ENCODE measurements at places on chromosomes 1 and 21.
A peak's percentile ranks its signal among the peaks of the same experiment; 100 is the strongest.

DNA sequence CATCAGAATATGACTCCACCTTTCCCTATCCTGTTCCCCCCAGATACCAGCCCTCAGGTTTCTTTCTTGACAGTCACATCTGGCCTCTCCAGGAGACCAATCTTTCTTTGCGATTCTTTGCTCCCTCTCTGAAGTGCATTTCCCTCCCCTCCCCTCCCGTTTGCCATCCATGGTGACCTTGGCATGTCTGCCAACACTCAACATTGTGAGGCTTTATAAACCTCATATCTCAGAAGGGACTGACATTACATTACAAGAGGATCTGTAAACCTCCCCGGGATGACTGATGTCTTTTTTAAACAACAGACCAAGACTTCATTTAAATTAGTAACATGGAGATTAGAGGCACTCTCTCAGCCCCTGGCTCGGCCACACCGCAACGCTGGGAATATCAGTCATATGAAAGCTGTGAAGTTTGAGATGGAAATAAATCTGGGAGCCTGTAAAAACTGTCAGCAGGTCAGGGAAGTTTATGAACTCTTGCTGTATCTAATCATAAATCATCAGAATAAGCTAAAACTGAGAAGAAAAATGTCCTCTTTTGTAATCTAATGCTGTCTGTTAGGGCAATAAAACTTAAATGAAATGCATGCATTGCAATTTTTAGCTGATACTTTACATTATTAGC, 401.7 kb upstream of the PROX1 start:
- DNase-seq, result no peak

- no peak for DNase-seq
Measured at GRCh38 chr1:27374362-27375086, at the start of gene FCN3. Gene FCN3 (minus strand): TSS chr1:27374824. CDS start chr1:27374818, 6 bp downstream.

DNA sequence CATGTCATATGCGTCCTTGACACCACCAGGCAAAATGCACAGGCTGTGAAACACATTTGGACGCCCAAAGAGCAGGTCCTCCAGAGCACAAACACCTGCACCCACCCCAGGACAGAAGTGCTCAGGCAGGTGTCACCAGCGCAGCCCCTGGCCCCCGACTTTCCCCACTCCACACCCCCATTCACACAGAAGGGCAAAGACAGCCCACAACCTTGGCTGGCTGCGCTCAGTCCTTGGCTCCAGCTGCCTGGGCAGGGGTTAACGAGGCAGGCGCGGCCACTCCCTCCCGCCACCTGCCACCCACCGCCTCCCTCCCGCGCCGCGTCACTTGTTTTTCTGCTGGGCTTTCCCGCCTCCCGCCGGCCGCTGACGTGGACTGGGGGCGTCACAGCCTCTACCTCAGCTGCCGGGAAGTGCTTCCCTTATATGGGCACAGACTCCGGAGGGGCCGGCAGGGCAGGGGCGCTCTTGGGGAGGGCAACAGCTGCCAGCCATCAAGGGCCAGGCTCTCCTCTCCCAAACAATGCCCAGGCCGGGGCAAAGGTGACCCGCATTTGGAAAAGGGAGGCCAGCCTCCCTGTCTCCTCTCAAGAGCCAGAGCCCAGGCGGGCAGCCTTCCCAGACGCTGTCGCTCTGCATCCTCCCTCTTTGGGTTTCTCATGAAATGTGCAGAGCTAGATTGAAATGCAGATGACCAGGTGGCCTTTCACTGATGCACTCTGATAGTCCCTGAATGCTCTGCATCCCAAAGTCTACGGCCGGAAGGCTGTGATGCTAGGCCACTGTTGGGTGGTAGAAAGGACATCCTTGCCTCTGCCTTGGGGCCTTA, 14.8 kb upstream of the BTG2 start:
- peak; percentile 94 for DNase-seq

DNA sequence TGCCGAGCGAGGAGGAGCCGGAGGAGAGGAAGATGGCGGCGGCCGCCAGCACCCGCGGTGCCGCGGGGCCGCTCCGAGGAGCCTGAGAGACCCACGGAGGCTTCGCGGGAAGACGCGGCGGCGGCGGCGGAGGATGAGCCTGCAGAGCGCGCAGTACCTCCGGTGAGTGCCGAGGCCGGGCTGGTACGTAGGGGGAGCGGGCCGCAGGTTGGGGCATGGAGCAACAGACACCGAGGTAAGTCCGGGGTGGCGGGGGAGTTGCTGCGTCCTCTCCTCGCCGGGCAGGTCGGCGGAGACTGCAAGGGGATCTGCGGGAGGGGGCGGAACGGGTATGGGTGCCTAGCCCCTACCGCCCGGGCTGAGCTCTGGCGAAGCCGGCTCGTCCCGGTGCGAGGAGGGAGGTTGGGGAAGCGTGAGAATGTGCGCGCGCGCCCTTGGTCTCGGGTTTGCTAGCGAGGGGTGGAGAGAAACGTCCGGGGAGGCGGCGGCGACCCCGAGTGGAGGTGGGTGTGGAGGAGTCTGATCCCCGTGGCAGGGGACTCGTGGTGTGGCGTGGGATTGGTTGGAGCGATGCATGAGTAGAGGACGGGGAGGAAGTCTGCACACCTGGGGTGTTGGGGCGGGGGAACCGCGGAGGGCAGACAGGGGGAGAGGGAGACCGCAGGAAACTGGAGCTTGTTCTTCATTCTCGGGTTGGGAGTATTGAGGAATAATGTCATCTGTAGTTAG, at the start of gene SMG7:
Gene SMG7 (plus strand): TSS at position 12 of the 729 bp plus-strand sequence. CDS start 122 bp downstream, at position 134.
- DNase-seq, result peak; percentile 18

- no peak for DNase-seq
Measured at GRCh38 chr1:202944438-202944921, 13.6 kb downstream of the ADIPOR1 start.

GRCh38 chr1:63878932-63879331, 105.1 kb downstream of the ROR1 start:
- no peak for DNase-seq

DNA sequence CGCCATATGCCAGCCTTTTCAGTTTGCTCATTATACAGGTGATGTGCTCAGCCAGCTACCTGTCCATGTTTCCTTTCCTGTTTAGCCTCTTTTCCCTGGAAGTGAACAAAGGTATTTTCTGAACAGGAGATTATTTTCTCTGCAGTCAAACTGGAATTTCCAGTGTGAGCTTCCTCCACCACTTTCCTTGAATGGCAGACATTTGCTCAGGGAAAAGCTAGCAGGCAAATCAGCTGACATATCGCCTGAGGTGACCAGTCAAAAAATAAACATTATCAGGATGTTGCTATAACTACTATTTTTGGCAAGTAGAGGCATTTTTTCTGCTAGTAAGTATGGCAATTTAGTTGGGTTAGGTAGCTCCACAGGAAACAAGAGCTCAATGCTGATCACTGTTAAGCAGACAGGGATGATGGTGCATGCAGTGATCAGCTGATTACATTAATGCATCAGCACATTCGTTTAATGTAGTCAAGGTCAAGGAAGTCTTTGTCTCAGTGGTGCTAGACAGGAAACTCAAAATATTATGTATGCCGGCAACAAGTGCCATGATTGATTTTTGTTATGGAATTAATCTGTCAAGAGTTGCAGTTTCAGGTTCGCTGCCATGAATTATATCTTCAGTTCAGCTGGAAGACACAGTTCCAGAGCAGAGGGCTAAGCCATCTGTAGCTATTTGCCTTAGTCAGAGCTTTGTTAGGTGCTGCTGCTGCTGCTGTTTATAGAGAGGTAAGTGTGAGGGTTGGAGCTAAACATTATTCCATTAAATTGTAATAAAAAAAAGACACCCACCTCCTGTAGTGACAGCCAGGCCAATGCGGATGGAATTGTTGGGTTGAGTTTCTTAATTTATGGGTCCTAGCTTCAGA, 179.7 kb upstream of the ST6GALNAC5 start:
- DNase-seq, result no peak

DNA sequence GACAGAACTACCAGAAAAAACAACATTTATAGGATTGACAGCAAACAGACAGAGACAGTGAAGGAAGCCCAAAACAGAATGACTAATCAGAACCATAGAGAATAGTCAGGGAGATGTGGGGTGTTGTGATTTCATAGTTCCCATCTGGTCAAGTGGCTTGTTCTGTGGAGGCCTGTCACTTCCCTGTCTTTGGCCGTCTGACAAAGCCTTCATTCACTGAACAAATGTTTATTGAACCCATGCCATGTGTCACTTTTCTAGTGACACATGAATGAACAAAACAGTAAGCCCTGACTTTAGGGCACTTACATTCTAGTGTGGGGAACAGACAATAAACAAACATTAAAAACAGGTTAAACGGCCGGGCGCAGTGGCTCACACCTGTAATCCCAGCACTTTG, 3.2 kb upstream of the SRRM1 start:
- DNase-seq, result no peak

DNA sequence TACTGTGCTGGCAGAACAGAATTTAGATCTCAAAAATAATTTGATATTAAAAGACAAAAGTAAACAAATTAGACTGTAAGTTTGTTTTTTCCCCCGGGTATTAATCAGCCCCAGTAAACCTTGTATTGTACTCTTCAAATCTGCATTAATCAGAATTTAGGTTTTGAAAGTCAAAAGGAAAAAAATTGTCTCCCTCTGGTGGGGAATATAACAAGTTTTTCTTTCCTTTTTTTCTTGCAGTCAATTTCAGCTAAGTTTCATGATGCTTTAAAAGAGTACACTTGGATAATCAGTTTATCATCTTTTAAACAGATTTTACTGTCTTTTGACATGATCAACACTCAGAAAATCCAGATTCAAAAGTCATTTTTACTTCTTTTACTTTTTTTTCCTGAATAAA, 134.5 kb upstream of the PKN2 start:
- DNase-seq, result no peak

DNA sequence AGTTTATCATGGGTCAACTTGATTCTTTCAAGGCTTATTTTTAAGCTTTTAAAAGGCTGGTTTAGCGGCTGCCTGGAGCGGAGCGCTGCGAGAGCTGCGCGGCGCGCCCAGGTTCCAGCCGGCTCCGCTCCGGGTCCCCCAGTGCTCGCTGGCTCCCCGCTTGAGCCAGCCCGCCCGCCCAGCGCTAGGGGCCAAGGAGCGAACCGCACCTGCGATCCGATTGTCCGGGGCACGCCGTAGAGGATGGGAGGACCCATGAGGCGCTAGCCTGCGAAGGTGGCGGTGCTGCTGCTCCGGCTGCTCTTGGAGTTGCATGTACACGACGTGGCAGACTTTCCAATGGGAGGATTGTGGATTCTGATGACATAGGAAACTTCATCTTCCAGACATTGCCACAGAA, 9.9 kb upstream of the CFHR4 start:
- no peak for DNase-seq

GRCh38 chr1:74693473-74693872, 19.9 kb upstream of the ERICH3 start:
- no peak for DNase-seq

DNA sequence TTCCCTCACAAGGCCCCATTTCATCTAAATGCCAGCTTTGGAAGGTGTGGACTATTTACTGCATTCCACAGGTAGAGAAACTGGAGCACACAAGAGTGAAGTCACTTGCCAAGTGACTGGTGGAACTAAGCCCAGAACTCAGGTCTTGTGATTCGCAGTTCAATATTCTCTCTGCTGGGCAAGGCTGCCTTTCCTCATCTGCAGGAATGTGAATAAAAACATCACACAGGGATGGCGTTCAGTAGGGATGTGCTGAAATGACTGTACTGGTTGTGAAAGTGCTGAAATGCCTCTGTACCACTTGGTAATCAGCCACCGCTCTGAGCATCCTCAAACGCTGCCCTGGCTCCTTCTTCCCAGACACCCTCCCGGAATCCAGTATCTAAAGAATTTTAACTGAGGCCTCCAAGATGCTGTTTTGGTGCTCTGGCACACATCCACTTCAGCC, 145.6 kb downstream of the HIVEP3 start:
- DNase-seq, result no peak

Measured in stimulated activated CD4-positive, alpha-beta T cell treated with anti-CD3 and anti-CD28 coated beads, TNF-alpha, amount 100 ng/mL, for 48 hours (primary cell).